Kidney epithelial cell (primary cell): ENCODE measurements at places on chromosomes 1 and 21. TPM values are rescaled to one million over a fixed set of nuclear protein-coding genes. Genes with fewer than 3 reads are reported as not detected.

LHX8 gene
- not detected in 2 replicates for total RNA-seq

SELENBP1 gene
- total RNA-seq: 2.3 and 5.8 TPM in 2 replicates

PLXNA2 gene
- 6.9 and 9.2 TPM in 2 replicates for total RNA-seq

FCGR2B gene
- not detected in 2 replicates for total RNA-seq

- no peak for DNase-seq
Observed at GRCh38 chr1:153627715-153628626, at the start of gene S100A1. TSS of gene S100A1 (plus strand) at chr1:153628434. CDS start at chr1:153630522, 2,088 bp downstream.

DNA sequence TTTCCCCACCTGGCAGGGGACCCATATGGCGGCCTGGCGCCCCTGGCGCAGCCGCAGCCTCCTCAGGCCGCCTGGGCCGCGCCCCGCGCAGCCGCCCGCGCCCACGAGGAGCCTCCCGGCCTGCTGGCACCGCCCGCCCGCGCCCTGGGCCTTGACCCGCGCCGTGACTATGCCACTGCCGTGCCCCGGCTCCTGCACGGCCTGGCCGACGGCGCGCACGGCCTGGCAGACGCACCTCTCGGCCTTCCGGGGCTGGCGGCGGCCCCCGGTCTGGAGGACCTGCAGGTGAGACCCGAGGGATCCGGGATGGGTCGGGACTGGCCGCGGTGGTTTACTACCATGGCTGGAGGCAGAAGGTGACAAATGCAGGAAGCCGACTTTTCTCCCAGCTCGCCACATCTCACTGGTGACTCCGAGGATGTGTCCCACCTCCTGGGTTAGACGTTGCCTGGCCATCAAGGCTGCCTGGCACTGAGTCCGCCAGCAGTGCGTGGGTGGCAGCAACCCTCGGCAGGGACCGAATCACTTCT is 1.1 kb downstream of the TFAP2E start:
- DNase-seq: no peak

- DNase-seq: no peak
Observed at GRCh38 chr1:156999596-157000320, 45.8 kb downstream of the ARHGEF11 start.

DNA sequence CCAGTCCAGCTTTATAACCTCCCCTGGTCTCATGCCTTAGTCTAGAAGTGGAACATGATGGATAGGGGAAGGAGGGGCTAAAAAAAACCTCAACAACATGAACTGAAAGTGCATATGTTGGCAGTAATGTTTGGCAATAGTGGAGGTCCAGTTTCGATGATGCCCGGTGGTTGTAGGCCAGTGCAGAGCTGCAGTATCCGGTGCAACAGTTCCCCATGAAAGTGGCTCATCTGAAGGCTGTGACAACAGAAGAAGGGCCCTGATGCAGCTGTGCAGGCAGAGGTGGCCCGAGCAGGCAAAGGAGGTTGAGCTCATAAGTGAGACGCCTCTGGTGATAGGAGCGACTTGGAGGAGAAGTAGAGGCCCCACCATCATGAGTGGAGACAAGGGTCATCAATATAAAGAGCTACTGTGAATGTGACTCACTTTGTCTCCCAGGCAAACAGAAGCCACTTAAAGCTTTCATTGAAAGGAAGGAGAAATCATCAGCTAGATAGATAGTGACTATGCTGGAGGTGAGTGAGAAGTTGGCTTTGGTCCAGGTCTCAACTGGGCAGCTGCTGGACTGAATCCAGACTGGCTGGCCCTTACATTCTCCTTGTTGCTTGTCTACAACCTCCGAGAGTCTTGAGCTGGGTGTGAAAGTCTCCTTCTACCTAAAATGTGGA is 10.2 kb upstream of the CREG1 start:
- no peak for DNase-seq

GRCh38 chr1:154191990-154192461 is at the start of gene TPM3:
TSS of gene TPM3 (minus strand) at chr1:154192100. CDS start at chr1:154192018, 82 bp downstream.
- no peak for DNase-seq
